ENCODE measurements at places on chromosomes 4 and X. TPM values are rescaled to one million over a fixed set of nuclear protein-coding genes. Genes with fewer than 3 reads are reported as not detected.

The USP26 gene
- total RNA-seq, result not detected

The SSX3 gene
- not detected for total RNA-seq

DNA sequence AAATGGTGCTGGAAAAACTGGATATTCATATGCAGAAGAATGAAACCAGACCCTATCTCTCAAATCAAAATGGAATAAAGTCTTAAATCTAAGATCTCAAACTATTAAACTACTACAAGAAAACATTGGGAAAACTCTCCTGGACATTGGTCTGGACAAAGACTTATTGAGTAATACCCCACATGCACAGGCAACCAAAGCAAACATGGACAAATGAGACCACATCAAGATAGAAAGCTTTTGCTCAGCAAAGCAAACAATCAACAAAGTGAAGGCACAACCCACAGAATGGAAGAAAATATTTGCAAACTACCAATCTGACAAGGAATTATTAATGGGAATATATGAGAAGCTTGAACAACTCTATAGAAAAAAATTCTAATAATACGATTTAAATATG lies 284.4 kb upstream of the FGF16 start:
- no peak overlapping the region for H3K4me3 ChIP-seq
- no peak for DNase-seq
- no peaks in the 10 kb centered on the region for H3K36me3 ChIP-seq
- H3K4me1 ChIP-seq, result no peaks in the 10 kb centered on the region
- H3K27ac ChIP-seq, result no peak overlapping the region

DNA sequence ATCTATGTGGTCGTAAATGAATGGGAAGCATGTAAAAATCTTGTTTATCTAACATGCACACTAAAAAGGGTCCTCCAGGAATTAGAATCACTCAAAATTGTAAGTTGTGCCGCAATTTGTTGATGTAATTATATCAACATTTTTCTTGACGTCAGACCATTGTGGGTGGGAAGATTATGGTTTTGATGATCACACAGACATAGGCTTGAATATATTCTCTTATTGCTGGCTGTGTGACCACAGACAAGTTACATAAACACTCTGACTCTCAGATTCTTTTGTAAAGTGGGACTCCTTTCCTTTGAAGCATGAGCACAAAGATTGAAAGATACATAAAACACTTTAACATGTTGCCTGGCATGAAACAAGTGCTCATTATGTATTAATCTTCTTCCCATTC lies 51.5 kb downstream of the IL1RAPL1 start:
- no peaks in the 10 kb centered on the region for H3K36me3 ChIP-seq
- no peaks in the 10 kb centered on the region for H3K27me3 ChIP-seq
- no peak overlapping the region for H3K27ac ChIP-seq
- H3K4me1 ChIP-seq, result no peaks in the 10 kb centered on the region

GRCh38 chr4:119100655-119101054 lies 35.0 kb upstream of the MYOZ2 start:
- no peak for DNase-seq
- no peak overlapping the region for H3K4me3 ChIP-seq
- peaks cover 10% of the 10 kb centered on the region for H3K4me1 ChIP-seq
- H3K36me3 ChIP-seq, result no peaks in the 10 kb centered on the region
- no peaks in the 10 kb centered on the region for H3K27me3 ChIP-seq
- H3K27ac ChIP-seq, result no peak overlapping the region

GRCh38 chr4:81666491-81666890 lies 194.8 kb upstream of the RASGEF1B start:
- H3K27ac ChIP-seq, result no peak overlapping the region
- H3K4me3 ChIP-seq, result no peak overlapping the region
- peaks cover 19% of the 10 kb centered on the region for H3K4me1 ChIP-seq
- DNase-seq, result no peak

GRCh38 chrX:23902419-23902818 lies 5.3 kb downstream of the APOO start:
- peak overlapping the region; percentile 54 for H3K27ac ChIP-seq
- no peak overlapping the region for H3K4me3 ChIP-seq
- H3K27me3 ChIP-seq, result no peaks in the 10 kb centered on the region
- no peak for DNase-seq
- no peaks in the 10 kb centered on the region for H3K36me3 ChIP-seq

DNA sequence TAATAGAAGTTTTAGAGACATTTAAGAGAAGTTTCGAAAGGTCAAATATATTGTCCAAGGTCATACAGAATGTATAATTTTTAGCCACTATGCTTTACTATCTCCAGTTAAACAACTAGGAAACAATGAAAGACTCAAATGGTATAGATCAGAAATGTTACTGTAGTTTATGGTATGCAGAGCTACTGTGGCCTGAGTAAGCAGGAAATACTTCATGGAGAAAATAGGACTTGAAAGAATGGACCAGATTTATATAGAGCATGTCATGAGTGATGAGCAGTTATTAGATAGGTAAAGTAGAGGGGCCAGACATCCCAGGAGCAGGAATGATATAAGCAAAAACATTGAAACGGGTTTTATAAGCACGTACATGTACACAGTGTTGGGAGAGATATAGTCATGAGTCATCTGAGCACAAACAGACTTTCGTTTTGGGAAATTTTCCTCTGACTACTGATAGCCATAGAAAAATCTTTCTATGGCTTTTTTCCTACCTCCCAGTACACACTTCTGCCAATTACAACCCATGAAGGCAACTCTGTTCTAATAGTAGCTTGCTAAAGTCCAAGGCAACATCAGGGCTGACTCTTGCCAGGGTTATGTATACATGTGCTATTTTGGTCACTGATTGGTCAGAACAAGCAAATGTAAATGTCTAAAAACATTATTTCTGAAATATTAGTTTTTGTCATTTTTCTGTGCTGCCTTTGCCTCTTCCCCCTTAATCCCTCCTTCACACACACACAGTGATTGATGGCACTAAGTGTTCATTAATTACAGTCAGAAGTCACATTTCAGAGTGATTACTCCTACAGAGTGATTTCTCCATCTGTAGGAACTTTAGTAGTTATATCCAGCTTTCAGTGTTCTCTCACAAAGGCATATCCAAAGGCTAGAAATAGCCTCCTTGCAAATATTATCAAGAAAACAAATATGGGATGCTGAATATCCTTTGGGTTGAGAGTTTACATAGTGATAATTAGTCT lies 198.7 kb downstream of the ENOX2 start:
- H3K27ac ChIP-seq, result no peak overlapping the region
- H3K4me1 ChIP-seq, result no peaks in the 10 kb centered on the region
- H3K27me3 ChIP-seq, result no peaks in the 10 kb centered on the region

DNA sequence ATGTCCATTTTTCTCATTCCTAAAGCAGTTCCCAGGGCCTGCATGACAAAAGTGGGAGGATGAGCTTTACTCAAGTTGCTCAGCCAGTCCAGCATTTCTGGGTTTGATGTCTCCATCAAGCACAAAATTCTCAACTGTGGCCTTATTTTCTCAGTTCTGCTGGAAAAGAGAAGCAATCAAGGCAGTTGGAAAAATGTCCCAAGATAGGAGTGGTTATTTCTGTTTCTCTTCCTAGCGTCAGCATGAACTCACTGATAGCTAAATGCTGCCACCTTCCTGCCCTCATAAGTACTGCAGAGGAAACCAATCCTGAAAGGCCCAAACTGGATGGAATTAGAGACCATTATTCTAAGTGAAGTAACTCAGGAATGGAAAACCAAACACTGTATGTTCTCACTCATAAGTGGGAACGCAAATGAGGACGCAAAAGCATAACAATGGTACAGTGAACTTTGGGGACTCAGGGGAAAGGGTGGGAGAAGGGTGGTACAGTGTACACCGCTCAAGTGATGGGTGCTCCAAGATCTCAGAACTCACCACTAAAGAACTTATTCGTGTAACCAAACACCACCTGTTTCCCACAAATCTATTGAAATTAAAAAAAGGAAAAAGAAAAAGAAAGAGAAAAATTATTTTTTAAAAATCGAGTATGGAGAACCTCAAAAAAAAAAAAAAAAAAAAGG lies 29.6 kb downstream of the ADH7 start:
- peaks cover 10% of the 10 kb centered on the region for H3K4me1 ChIP-seq
- no peaks in the 10 kb centered on the region for H3K36me3 ChIP-seq
- no peak overlapping the region for H3K4me3 ChIP-seq
- peak overlapping the region; percentile 59 for H3K27ac ChIP-seq
- peak; percentile 44 for DNase-seq
- no peaks in the 10 kb centered on the region for H3K27me3 ChIP-seq

Data from upper lobe of left lung (tissue), 6 donors.